ENCODE measurements at places on chromosomes 1 and 21.

DNA sequence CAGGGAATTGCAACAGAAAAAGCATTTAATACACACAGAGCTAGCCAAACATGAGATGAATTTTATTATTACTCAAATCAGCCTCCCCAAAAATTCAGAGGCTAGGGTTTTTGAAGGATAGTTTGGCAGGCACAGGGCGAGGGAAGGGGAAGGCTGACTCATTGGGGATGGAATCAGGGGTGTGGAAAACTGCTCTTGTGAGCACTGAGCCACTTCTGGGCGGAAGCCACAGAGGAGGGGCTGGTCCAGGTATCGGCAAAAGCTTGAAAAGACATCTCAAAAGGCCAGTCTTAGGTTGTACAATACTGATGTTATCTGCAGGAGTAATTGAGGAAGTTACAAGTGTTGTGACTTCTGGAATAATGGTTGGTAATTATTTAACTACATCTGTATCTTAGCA is 109.4 kb downstream of the TLR5 start:
- no peak for DNase-seq

- no peak for DNase-seq
Measured at GRCh38 chr1:26132128-26132833, 20.7 kb downstream of the PDIK1L start.

- no peak for DNase-seq
Measured at GRCh38 chr1:231335663-231336602, 1.7 kb downstream of the EXOC8 start.

GRCh38 chr1:246788895-246789338 is 64.7 kb downstream of the SCCPDH start:
- no peak for DNase-seq

- no peak for DNase-seq
Measured at GRCh38 chr1:26996024-26996423, 2.5 kb downstream of the TRNP1 start.

GRCh38 chr1:70140343-70140742 is 65.0 kb downstream of the LRRC40 start:
- peak; percentile 40 for DNase-seq

DNA sequence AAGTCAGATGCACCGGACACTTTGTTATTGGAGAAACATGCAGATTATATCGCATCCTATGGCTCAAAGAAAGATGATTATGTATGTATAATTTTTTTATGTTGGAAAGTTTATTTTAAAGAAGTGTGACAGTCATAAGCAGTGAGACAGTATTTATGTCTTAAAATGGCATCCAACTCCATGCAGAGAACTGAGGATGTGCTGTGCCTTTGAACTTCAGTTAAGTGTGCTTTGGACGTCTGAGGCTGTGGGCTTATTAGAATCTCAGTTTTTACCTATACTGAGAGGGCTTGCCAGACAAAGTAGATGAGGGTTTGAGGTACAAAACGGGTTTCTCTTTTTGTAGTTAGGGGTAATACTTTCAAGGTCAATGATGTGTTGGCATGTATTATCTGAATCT is 1.5 kb downstream of the RABGGTB start:
- no peak for DNase-seq
